ENCODE measurements at places on chromosomes 6 and 20.
A peak's percentile ranks its signal among the peaks of the same experiment; 100 is the strongest.

GRCh38 chr6:29792123-29793035, 35.2 kb upstream of the HLA-G start:
- DNase-seq: peak; percentile 79

DNA sequence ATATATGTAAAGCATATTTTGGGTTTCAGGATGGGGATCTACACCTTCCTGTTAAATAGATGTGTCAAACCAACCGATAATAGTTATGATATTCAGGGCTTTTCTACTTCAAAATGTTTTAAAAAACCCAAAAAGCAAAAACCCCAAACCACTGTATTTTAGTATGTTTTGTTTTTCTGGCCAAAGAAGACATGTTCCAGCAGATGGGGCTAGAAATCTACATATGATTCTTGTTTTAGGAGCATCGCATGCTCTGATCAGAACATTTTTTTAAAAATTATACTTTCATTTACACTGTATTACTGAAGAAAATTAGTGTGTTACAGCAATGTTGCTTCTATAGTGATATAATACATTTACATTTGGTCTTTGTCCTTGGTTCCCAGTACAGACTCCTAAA, 11.0 kb downstream of the RMND1 start:
- peak; percentile 25 for DNase-seq

GRCh38 chr6:66900133-66901083, 1193.4 kb upstream of the EYS start:
- no peak for DNase-seq

GRCh38 chr6:148999501-148999900, 252.7 kb downstream of the UST start:
- DNase-seq: no peak

DNA sequence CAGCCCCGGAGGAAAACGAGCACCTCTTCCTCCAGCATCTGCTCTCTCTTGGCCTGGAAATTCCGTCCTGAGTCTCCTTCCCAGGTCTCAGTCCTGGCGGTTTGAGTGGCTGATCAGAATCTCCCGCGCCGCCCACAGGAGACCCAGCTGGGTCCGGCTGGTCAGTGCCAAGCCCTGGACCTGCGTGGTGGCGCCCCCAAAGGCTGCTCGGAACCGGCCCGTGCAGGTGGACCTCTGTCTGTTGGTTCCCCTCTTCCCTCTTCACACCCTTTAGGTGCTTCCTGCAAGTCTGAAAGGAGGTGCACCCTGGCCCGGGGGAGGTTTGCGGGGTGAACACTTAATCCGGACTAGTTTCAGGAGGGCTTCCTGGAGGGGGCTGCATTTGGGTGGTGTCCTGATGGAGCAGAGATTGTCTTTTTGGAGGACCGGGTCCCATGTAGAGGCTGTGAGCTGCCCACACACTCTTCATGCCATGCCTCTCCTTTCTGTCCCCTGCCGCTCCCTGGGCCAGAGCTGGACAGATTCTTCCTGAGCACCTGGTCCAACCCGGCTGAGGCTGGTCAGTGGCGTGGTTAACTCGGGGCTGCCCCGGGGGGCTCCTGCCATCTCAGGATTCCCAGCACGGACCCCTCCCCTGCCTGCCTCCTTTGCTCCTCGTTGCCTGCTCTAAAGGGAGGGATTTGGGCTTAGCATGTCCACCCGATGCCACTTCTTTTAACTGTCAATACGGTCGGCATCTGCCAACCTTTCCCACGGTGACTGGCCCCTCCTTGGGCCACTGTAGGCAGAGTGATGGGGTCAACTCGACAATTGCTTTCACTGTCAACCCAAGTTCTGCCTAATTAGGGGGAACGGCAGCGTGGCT, 16.5 kb upstream of the BHLHE23 start:
- no peak for DNase-seq

- DNase-seq: no peak
Measured at GRCh38 chr6:156982168-156982567, 205.0 kb downstream of the ARID1B start.

DNA sequence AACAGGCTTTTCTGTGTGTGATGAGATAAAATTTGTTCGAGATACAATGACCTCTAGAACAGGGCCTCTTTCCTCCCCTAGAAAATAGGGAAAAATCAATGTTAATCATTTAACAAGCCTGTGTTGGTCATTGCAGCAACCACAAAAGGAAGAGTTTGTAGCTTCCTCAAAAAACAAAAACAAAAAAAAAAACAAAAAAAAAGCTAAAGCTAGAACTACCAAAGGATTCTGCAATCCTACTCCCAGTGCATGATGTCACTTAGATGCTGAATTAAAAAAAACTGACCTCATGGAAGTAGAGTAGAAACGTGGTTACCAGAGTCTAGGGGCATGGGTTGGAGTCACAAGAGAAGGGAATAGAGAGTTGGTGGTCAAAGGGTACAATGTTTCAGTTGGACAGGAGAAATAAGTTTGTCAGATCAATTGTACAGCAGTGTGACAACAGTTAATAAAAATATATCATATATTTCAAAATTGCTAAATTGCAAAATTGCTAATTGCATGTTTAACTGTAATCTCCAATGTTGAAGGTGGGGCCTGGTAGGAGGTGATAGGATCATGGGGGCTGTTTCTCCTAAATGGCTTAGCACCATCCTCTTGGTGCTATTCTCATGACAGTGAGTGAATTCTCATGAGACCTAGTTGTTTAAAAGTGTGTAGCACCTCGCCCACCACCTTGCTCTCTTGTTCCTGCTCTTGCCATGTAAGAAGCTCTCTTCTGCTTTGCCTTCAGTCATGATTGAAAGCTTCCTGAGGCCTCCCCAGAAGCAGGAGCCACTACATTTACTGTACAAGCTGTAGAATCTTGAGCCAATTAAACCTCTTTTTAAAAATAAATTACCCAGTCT, 163.4 kb upstream of the SIM1 start:
- no peak for DNase-seq

DNA sequence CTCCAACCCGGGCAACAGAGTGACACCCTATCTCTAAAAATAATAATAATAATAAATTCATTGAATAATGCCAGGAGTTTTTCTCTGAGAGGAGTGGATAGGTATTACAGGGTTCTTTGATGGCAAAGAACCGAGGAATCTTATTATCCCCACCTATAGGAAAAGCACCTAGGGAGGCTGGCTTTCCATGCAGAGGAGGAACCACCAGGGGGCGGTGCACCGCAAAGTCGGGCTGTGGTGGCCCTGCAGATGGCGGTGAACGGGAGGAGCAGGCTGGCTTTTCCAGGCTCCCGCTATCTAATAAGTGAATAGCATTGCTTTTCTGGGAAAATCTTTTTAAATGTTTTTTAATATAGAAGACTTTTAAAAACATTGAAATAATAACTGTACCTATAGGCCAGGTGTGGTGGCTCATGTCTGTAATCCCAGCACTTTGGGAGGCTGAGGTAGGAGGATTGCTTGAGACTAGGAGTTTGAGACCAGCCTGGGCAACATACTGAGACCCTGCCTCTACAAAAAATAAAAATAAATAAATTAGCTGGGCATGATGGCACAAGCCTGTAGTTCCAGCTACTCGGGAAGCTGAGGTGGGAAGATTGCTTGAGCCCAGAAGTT, 864.2 kb downstream of the KIF16B start:
- DNase-seq: no peak

- no peak for DNase-seq
Measured at GRCh38 chr20:24816431-24816830, 132.6 kb upstream of the CST7 start.

DNA sequence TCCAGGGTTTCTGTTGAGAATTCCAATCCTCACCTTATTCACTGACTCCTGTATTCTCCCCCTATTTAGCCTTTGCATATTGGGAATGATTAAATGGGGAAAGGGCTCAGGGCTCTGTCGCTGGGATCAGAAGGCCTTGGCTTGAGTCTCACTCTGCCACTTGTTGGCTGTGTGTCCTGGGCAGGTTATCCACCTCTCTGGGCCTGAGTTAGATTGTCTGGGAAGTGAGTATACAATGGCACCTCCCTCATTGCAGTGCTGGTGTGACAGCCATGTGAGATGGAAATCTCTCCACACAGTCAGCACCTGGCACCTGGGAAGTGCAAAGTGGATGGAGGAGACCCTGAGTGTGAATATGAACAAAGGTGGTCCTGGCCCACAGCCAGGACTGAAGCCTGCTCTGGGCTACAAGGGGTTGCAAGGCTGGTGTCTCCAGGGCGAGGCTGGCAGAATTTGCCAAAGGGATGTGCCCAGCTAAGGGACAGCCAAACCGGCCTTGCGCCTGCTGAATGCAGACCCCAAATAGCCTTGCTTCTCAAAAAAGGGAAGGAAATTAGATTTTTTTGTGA, 200.0 kb upstream of the PMEPA1 start:
- no peak for DNase-seq

DNA sequence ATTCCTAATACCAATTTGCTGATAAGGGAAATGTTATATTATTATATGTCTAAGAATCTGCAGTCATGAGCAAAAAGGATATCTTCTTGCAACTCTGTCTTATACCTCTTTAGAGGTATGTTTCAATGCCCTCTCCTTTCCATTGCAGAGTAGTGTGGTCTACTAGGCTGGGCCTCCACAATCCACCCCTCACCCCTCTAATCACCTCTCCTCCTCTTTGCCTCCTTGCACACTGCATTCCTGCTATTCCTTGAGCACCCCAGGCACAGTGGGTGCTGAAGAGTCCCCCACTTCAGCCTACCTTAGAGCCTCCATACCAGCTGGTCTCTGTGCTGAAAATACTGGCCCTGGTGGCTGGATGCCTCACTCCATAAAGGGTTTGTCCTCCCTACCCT, 26.9 kb downstream of the ARMC2 start:
- DNase-seq: no peak

GRCh38 chr6:53465732-53466131, 79.2 kb downstream of the GCLC start:
- no peak for DNase-seq

- no peak for DNase-seq
Measured at GRCh38 chr6:155077331-155077730, 82.2 kb downstream of the TIAM2 start.

- DNase-seq: no peak
Measured at GRCh38 chr20:34065260-34065659, 46.8 kb downstream of the EIF2S2 start.

GRCh38 chr6:113050010-113050858, 703.1 kb downstream of the RFPL4B start:
- DNase-seq: no peak

GRCh38 chr6:160973311-160974250, 18.0 kb upstream of the MAP3K4 start:
- DNase-seq: no peak

DNA sequence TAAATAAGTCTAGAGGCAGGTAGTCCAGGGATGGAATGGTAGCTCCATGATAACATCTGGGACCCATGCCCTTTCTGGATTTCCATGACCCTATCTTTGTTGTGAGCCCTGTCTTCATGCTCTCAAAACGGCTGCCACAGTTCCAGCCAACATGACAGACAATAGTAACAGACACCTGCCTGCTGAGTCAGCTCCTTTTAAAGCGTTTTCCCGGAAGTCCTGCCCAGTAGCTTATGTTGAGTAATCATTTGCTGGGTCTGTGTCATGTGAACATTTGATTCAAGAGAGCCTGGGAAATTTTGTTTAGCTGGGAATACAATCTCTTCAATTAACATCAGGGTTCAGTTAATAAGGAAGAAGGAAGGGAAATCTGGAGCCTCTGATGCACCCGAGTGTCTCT, 262.2 kb upstream of the SULF2 start:
- no peak for DNase-seq

DNA sequence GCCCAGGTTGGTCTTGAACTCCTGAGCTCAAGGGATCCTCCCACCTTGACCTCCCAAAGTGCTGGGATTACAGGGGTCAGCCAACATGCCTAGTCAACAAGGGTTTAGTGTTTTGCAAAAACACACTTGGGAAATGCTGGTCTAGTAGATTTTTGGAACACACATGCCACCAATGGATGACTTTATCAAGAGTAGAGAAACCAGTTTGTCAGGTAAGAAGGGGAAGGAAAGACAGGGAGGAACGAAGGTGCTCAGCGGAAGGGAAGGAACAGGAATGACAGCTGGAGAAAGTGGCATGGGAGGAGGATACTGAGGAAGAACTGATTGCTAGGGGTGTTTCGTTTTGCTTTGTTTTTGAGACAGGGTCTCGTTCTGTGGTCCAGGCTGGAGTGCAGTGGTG, 15.6 kb upstream of the SEC63 start:
- DNase-seq: no peak

- no peak for DNase-seq
Measured at GRCh38 chr6:34696189-34696738, 303 bp downstream of the ILRUN start.

- no peak for DNase-seq
Measured at GRCh38 chr6:170030821-170031471, 259.9 kb downstream of the DLL1 start.

DNA sequence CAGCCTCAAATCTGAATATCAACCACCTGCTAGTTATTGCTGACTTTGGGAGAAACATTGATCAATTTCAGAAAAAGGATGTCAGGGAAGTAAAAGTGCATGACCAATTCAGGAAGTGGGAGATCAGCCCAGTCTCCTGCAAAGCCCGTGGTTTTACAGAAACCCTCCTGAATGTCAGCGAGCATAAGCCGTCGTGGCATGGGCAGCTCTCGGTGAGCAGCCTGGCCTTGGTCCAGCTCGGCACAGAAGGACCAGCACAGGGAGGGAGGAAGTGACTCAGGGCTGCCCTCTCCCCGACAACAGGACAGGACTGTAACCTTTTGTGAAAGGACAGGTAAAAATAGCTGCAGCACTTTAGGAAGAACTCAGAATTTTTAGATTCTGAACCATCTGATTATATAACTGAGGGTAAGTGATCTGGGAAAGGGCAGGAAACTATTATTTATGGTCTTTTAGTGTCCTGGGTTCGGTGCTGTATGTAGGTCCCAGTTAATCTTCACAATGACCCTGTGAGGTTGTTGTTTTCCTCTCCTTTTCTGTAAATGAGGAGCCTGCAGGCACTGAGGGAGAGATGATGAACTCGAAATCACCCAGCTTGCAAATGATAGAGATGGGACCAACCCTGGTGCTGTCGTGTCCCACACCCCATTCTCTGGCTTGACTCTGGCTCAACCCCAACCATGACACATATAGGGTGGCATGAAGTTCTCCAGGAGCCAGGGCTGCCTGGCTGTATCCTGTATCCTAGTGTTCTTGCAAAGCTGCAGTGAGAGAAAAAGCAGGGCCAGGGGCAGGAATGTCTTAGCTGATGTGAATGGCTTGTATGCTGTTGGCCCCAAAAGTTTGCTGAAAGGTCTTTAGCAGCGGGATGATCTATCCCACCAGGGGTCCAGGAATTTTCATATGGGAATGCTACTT, 37.6 kb downstream of the NRN1 start:
- no peak for DNase-seq

GRCh38 chr6:19535351-19535750, 301.8 kb upstream of the ID4 start:
- no peak for DNase-seq

DNA sequence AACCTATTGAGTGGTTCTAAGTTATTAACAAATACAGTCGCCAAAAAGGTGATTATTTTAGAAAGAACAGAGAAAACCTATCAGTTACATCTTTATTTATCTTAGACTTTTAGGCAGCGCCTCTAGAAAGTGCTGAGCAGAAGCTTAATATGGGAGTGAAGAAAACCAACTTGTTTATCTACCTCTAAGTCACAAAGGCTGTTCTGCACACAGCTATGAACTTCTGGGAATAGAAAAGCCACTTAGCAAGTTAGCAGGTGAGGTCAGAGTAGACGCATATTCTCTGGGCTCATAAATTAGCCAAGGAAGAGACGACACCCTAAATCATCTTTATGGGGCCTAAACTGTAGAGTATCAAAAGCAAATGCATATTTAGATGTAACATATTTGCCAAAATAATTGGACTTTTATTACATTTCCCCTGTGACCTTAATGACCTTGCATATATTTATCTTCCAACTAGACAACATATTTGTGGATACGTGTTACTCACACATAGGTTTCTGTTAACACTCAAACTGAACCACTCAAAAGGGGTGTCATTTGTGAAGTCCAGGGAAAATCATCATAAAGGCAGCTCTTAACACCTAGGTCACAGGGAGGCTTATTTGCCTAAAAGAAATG, 267.1 kb downstream of the ADGB start:
- DNase-seq: no peak

All from stimulated activated naive CD4-positive, alpha-beta T cell (primary cell).